HFFc6 (cell line): ENCODE measurements at places on chromosomes 3 and 15. TPM values are rescaled to one million over a fixed set of nuclear protein-coding genes. Genes with fewer than 3 reads are reported as not detected.

- no peak for DNase-seq
Observed at GRCh38 chr3:43995547-43996378, 245.9 kb upstream of the TOPAZ1 start.

ABHD17C gene
- 9.3 and 12.9 TPM in 2 replicates for total RNA-seq

DNA sequence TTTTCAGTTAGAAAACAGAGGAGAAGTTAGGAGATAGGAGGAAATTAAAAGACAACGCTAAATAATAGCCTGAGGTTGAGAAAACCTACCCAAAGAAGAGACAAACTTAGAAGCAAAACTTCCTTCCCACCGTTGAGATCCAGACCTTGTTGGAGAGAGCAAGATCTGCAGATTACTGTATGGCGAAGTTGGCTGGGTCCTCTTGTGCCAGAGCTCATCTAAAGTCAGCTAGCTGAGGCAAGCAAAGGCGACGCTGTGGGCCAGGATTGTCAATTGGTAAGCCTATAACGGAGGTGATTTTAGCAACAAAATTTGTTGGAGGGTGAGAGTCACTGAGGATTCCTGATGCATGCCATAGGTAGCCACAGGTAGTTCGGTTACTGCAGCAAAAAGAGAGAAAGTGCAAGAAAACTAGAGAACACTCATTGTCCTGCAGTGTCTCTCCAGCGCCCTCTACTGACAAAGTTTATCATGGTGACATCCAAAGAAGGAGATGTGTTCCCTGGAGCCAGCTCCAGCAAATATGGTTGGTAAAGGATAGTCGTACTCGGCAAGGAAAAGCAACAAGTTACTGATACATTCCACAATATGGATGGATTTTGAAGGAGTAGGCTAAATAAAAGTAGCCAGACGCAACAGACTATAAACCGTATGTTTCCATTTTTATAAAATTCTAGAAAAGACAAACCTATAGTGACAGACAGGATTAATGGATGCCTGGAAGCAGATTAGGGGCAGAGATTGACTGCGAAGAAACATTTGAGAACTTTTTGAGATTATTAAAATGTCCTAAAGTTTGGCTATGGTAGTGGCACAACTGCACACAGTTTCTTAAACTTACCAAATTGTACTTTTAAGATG, 9.8 kb upstream of the OR5K4 start:
- DNase-seq: peak; percentile 28

DNA sequence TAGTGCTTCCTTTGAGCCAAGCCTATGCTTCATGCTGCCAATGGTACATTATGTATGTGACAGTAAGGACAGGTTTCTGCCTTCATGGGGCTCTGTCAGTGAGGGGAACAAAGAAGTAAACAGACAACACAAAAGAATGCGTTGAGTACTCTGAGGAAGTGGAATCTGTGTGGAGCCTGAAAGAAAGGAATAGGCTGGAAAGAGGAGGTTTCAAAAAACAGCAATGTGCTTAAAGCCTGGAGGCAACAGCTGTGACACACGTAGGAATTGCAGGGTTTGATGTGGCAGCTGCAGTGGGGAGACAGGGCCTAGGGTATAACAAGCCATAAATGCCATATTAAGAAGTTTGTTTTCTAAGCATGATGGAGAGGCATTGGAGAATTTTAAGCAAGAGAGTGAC, 316.7 kb downstream of the CLSTN2 start:
- DNase-seq: no peak

- DNase-seq: no peak
Observed at GRCh38 chr3:183911763-183912506, 27.3 kb upstream of the PARL start.

DNA sequence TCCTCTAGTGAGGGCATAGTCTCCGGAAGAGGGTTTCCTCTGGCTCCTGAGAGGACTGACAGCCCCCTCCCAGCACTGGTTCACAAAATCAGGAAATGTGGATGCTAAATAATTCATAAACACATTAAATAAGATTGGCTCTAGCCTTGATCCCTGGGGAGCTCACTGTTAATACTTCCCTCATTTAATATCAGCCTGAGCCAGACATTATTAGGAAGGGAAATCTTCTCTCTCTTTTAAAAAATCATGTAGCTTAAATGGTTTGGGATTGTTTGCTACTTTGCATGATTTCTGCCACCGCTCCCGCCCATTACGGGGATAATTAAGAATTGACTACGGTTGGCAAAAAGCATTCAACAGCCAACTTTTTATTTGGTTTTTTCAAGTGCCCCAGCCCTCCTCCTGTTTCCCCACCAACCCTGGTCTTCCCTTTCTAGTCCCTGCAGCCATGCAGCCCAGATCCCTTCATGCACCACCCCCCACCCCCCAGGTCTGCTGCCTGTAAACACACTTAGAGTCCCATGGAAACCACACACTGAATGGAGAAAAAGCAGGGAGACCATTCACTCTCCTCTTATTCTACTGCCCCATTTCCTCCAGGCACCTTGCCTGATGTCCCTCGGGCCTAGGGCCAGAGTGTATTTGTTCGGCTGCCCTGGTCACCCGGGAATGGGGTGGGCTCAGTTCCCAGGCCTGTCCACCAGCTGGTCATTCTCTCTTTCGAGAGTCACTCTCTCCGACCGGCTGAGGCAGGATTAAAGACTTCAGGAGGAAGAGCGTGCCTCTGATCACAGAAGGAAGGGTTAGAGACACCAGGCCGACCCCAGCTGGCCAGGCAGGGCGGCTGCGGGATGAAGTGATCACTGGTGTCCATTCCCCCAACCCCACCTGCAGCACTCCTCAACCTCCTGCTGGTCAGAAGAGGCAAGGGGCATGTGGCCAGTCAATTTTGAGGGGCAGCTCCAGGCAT, 45.1 kb downstream of the SEMA5B start:
- no peak for DNase-seq

GOLGA6B gene
- not detected in 3 replicates for total RNA-seq

GRCh38 chr15:38666865-38667510, 102.4 kb upstream of the RASGRP1 start:
- DNase-seq: no peak

GRCh38 chr15:67873777-67874176, 33.9 kb upstream of the RNU6-1 start:
- no peak for DNase-seq

GRCh38 chr3:195754141-195754540, 33.4 kb downstream of the MUC20 start:
- DNase-seq: no peak

DNA sequence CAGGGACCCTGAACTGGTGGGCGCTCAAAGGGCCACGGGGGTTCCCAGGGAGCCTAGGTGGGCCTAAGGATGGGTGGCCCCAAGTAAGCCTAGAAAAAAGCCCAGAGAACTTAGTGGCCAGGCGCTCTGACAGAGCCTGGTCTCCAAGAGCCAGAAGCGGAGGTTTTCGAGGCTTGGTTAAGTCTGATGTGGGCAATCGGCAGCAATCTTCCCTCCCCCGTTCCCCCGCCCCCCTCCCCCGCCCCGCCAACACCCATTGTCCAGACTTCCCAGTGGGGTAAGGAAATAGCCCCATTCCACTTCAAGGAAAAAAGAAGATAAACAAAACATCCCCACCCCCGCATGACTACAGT, 6.7 kb downstream of the EOMES start:
- DNase-seq: no peak

DNA sequence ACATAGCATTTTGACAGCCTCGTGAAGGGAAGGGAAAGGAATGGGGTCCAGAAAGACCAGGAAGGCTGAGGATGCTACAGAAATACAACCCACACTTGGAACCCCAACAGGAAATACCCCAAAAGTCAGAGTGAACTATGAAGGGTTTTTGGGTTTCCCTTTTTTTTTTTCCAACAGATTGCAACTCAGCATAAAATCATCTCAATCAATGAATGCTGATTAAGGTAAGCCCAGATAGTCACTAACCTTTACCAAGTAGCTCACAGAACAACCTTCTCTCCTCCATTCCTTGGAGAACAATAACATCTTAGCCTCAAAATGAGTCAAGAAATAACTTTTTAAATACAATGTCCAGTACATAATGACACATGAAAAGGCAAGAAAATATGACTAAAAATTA, 93.7 kb upstream of the OCA2 start:
- DNase-seq: no peak

GRCh38 chr3:4503050-4503449, 9.9 kb downstream of the ITPR1 start:
- no peak for DNase-seq

TBCCD1 gene
- total RNA-seq: 6.6 to 8.0 TPM (median 7.8 TPM) in 3 replicates

SQOR gene
- 25.7 and 37.2 TPM in 2 replicates for total RNA-seq

DNA sequence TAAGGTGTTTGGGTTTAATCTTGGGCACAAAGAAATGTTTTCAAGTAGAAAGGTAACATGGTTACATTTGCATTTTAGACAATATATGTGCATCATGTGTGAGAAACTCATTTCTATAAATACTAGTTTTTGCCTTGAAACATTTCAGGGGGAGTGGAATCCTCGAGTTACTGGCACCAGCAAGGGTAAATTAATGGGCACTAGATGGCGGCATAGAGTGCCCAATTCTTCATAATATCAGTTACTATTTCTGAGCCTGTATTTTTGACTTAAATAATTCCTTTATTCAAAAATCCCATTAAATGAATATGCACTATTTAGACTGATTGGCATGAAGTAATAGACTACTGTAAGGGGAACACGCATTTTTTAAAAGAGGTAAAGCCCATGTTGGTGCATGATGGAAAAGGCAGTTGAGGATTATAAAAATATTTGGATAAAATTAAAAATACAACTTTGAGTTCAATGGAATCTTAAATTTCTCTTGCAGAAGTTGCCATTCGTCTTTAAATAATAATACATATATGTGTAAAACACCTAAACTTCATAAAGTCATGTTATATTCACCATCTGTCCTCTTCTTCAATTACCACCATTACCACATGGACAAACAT, 106.3 kb downstream of the ZBTB20 start:
- DNase-seq: peak; percentile 43

DNA sequence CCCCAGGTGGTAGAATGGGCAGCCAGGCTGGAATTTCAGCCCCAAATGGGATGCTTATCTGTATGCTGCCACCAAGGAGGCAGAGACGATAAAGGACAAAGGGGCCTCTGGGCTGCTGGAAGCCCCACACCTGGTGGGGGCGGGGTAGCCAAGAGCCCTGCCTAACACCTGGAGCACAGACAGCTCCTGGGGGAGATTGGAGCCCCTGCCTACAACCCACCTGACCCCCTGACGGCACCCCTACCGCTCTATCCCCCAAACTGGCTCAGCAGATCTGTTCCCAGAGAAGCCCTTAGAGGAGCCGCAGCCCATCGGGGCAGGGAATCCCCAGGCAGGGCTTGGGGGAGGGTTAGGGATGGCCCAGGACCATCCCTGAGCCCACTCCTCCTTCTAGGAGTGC, 15.8 kb upstream of the SEMA3F start:
- no peak for DNase-seq

DNA sequence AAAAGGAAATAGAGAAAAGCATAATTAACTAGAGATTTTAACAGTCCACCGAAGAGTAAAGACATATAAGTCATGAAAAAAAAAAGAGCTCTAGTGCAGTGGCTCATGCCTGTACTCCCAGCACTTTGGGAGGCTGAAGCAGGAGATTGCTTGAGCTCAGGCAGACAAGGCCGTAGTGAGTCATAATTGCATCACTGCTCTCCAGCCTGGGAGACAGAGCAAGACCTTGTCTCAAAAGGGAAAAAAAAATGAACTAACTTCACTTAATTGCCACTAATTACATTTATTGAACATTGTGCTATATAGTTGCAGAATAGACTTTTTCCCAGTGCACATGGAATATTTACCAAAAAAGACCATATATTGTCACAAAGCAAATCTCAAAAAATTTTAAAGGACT, 221.8 kb downstream of the CBLB start:
- peak; percentile 85 for DNase-seq

OIP5 gene
- 3.1 and 7.2 TPM in 2 replicates for total RNA-seq

DNA sequence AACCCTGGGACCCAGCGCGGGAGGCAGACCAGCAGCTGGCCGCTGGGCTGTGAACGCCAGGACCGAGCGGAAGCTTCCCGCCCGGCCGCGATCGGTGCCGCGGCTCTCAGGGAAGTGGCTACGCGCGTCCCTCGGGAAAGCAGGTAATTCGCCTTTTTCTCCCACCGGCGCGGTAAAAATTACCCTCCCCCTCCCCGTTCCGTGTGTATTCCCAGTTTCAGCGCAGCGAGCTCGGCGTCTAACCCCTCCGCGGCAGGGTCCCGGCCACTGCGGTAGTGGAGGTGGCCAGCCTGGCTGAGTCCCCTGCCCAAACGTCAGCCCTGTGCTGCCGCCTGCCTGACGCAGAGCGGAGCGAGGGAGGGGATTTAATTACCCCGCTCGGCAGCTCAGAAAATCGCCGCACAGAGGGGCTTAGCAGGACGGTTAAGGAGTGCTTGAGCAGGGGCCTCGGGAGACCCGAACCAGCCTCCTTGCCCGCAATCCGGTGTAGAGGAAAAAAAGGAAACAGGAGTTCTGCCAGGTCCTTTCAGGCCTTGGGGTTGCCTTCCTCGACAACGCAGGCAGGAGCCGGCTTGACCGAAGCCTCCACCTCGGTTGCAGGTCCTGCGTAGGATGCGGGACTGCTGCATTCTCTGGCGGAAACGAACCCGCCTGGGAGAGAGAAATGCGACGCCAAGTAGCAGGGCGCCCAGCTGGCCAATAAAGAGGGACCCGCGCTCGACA, 2.9 kb downstream of the GATA2 start:
- peak; percentile 55 for DNase-seq

DNA sequence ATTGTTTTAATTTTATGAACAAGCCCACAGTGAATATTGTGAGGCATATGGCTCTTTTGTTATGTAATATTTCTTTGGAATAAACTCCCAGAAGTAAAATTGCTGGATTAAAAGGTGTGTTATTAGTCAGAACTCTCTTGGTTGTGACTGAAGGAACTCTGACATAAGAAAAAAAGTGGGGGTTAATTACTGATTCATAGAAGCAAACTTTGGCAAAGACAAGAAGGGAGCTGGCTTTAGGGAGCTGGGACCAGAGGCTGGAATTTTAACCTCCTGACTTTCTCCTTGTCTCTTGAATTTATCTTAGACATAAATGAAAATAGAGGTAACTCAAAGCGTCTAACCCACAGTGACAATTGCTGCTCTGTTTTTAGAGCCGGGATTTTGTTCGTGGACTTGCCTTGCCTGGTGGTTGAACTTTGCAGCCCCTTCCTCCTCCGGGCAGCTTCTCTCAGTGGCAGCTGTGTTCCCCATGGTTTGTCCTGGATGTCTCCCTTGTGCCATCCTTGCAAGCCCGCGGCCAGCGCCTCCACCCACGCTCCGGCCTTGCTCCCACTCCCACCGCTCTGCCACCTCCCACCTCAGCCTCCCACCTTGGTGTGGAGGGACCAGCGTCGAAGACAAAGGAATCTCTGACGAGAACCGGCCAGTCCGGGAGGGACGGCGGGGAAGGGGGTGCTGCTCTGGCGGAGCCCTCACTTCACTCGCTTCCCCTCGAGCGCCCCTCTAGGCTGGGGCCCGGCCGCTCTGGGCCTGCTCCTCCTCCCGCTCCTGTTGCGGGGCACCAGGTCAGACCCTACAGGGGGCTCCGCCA, 28.0 kb downstream of the ARHGAP31 start:
- peak; percentile 66 for DNase-seq
